ENCODE measurements at places on chromosomes 3 and 15.

DNA sequence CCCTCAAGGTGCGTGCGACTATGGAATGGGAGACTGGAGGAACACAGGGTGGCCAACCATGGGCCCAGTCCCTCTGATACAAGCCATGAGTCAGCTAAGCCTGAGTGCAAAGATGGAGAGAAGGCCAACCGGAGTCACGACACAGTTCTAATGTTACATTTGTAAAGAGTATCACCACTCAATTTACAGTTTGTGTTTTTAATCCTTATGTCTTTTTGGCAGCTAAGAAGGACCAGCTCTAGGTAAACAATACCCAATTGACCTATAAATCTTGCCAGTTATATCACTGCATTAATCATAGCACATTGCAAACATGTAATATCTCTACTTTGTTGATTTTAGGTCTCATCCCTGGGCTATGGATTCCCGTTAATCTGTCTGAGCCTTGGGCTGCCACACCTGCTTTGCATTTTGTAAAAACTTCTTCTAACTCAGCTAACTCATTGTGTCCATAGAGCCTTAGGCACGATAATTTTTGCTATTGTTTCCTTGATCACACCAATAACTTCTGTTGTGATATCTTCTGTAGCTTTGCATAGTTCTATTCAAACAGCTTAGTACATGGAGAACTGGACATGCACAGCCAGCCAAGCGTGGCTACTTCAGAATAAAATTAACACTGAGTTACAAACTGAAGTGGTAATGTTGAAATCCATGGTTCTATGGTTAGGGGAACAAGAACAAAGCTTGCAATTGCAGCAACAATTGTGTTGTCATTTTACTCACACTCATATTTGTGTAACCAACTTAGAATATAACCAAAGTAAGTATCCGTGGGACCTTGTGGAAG is 50.3 kb downstream of the LSM3 start:
- DNase-seq: no peak

DNA sequence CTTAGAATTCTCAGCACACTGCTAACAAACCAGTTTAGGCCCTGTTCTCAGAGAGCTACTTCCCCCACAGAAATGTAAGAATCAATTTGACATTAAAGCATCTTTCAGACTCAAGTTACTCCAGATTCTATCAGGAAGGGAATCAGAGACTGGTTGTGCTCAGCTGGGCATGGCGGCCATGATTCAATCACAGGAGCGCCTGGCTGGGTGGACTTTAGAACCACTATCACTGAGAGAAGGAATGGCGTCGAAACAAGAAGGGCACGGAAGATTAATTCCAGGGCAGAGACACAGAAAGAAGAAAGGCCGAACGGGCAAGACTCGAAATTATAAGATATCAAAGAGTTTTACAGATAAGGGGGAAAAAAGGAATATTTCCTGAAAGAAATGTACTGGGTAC is 6.2 kb downstream of the TNIK start:
- DNase-seq: no peak

- DNase-seq: no peak
Observed at GRCh38 chr3:113252553-113252952, 41.2 kb downstream of the BOC start.

DNA sequence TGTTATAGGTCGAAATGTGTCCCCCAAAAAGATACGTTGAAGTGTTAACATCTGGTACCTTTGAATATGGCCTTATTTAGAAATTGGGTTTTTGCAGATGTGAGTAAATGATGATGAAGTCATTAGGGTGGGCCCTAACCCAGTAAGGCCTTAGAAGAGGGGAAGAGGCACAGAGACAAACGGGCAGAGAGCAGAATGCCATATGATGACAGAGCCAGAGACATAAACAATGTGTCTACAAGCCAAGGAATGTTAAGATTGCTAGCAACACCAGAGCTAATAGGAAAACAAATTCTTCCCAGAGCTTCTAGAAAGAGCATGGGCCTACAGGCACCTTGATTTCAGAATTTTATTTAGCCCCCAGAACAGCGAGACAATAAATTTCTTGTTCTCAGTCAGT is 693.1 kb upstream of the NECTIN3 start:
- DNase-seq: no peak

DNA sequence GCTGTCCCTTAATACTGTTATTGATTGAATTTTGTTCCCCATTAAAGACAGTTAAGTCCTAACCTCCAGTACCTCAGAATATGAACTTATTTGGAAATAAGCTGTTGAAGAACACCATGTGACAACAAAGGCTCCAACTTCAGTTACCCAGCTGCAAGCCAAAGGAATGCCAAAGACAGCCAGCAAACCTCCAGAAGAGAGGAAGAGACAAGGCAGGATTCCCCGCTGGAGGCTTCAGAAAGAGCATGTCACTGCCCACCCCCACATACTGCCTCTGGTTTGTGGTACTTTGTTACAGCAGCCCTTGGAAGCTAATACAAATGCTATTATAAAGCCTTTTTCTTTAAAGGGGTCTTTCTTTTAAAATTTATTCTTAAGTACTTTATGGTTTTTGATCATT is 18.4 kb upstream of the NEK10 start:
- no peak for DNase-seq

DNA sequence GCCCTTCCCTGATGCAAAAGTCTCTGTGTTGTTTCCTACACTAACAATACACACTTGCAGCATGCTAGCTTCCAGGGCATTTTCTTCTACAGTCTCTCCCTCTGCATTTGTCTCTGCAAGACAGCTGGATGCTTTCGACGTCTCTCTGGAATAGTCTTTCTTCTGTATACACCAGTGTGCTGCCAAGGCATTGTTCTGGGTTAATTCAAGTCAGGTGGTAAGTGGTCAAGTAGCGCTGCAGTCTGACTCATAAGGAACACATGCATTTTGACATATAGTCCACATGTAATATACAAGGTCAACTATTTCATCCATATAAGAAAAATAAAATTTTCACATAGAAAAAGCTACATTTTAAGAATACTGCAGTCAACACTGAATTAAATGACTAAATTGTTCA is 92.7 kb downstream of the MYLK start:
- DNase-seq: no peak

DNA sequence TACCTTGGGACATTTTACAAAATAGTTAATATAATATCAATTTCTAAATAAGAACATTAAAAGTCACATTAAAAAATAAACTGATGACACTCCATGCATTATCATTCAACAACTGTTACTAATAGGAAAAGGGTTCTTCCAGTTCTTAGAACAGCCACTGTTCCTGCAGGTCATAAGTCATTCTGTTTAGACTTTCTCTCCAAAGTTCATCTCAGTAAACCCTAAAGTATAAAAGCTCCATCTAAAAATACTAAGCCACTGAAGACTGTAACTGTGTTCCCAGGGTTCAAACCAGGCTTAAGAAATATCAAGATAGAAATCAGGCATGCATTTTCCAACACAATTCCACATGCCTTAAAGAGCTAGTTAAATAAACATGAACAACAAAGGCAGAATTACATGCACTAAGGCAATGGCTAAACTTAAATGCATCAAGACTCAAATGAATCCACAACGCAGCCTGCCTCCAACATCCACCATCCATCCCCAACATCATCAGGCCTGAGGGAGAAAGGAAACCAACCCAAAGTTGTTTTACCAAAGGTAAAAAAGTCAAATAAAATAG is 46.2 kb downstream of the DMXL2 start:
- DNase-seq: no peak

- no peak for DNase-seq
Observed at GRCh38 chr3:188598894-188599293, 444.9 kb downstream of the LPP start.

DNA sequence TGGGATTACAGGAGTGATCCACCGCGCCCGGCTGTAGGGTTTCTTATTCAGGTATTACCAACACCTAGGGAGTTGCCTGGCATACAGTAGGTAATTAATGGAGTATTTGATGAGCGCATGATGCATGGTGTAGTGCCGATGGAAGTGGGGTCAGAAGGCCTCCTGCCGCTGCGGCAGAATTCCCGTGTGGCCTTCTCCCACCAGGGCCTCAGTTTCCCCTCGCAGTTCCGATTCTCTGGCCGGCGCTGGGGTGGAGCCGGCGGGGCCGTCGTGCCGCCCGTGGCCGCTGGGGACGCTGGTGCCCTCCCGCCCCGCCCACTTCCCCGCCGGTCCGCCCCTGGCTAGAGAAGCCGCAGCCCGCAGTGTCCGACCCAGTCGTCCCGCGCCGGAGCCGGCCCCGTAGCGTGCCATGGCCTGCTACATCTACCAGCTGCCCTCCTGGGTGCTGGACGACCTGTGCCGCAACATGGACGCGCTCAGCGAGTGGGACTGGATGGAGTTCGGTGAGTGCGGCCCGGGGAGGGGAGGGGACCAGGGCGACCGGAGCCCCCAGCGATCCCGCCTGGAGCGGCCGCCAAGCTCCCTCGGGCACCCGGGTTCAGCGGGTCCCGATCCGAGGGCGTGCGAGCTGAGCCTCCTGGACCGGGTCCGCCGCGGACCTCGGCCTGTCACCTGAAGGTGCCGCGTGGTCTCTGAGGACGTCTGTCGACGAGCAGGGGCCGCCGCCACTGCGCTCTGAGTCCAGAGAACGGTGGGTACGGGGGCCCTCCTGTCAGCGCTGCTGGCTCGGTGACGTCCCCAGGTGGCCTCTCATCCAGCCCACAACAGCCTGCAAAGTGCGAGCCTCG is at the start of gene IRAK2:
TSS of gene IRAK2 (plus strand) at position 374 of the 848 bp plus-strand sequence. CDS start at position 410, 36 bp downstream.
- no peak for DNase-seq

- no peak for DNase-seq
Observed at GRCh38 chr15:95758451-95758850, 572.0 kb upstream of the NR2F2 start.

DNA sequence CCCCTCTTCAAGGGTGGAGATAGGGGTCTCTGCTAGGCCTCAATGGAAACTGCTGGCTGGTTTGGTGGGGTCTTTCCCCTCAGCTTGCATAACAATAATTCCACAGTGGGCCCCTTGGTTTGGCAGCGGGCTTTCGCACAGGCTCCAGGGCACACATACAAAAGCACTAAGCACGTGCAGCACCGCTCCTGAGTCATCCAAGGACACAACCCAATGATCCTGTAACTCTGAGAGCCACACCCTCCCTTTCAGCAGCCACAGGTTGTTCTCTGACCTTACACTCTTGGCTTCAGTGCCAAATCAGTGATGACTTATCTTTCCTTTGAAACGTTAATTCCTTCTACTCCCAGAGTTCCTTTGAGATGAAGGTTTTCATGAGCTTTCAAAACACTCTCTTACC is 41.7 kb downstream of the DAPK2 start:
- DNase-seq: no peak

GRCh38 chr15:39918688-39919385 is 1.2 kb downstream of the GPR176 start:
- no peak for DNase-seq

DNA sequence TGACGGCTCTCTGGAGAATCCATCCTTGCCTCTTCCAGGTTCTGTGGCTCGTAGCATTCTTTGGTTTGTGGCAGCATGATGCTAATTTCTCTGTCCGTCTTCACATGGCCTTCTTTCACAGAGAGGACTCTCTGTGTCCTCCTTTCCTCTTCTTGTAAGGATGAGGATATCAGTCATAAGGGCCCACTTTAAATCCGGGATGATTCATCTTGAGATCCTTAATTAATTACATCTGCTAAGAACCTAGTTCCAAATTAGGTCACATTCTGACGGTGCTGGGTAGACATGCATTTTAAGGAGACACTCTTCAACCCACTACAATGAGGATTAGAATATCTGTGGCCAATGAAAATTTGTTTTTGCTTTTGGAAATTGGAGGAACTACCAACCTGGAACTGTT is 15.7 kb upstream of the GXYLT2 start:
- no peak for DNase-seq

- no peak for DNase-seq
Observed at GRCh38 chr3:149038322-149038721, 47.0 kb downstream of the GYG1 start.

Measured in cortex of kidney (tissue), 1 donor.